ENCODE measurements at places on chromosomes 12 and 14.
A peak's percentile ranks its signal among the peaks of the same experiment; 100 is the strongest.

DNA sequence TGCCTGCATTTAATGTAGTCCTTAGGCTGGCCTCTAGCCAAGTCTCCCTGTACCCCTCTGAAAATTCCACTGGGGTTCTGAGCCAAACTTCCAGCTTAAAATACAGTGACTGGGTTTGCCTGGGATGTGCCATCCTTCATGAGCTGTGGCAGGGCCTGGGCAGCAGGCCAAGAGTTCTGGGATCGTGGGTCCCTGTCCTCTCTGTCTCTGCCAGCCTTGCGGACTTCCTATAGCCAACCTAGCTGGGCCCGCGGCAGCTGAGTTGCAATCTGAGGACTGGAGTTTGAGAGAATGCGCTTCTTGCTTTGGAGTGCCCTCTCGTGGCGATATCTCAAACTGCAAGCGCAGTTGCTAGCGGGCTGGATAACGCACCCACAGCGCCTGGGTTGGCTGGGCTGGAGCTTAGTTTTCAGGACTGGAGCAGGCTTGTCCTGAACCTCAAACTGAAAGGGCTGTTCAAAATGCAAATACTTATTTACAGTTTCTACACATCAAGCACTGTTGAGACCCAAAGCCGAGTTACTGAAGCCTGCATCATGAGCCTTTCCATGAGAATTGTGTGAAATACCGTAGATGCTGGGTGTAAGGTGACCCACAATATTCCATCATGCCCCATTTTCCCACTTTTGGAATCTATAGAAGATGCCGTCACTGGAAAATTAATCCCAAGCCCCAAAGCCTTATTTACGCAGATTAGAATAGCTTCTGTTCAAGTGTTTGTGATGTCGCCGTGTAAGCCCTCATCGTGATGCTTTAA is 7.3 kb upstream of the IFI27L2 start:
- peak; percentile 81 for DNase-seq

- no peak for DNase-seq
These were observed 43.8 kb downstream of the SENP1 start for GRCh38 chr12:48061938-48062719.

DNA sequence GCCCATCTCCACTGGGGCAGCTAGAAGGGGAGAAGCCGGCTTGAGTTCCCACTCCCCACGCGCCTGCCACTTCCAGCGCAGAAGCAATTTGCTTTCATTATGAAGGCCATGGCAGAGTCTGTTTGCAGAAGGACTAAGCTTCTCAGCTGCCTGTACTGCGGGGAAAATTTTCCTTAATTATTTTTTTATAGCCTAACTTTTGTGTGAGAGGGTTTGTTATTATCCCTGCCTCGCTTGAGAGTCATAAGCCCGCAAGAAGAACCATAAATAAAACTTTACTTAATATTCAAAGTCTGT is 56.0 kb upstream of the DLK1 start:
- no peak for DNase-seq

GRCh38 chr12:115859231-115859630 is 418.3 kb downstream of the MED13L start:
- DNase-seq: no peak

GRCh38 chr12:105524961-105525360 is 194.5 kb downstream of the C12orf75 start:
- DNase-seq: no peak

GRCh38 chr12:53766881-53767280 is 15.1 kb upstream of the CISTR start:
- no peak for DNase-seq

GRCh38 chr12:68609998-68610369 is 715 bp upstream of the RAP1B start:
- no peak for DNase-seq

DNA sequence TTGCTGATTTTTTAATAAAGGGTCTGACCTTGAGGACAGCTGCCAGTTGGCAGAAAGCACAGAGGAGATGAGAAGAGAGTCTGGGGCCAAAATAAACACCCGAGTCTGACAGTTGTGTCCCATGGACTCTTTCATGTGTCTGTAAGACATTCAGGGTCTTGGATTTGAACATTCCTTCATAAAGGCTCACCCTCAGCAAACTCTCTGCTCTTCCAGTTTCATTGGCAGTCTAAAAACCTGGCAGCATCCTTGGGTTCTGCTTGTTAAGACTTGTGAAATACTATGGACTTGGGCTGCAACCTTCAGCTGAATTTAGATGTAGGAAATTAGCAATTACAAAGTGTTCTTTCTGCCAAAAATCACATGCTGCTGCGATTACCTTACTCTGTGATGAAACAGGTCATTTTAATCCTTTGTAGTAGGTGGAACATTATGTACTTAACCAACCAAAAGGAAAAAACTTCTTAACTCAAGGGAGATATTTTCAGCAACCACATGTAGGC is 32.0 kb upstream of the LMNTD1 start:
- DNase-seq: no peak

Measured in activated CD4-positive, alpha-beta T cell treated with anti-CD3 and anti-CD28 coated beads, Interleukin-2, amount 50 U/mL, for 24 hours (primary cell).